ENCODE measurements at places on chromosomes 2 and 18.
A peak's percentile ranks its signal among the peaks of the same experiment; 100 is the strongest.

DNA sequence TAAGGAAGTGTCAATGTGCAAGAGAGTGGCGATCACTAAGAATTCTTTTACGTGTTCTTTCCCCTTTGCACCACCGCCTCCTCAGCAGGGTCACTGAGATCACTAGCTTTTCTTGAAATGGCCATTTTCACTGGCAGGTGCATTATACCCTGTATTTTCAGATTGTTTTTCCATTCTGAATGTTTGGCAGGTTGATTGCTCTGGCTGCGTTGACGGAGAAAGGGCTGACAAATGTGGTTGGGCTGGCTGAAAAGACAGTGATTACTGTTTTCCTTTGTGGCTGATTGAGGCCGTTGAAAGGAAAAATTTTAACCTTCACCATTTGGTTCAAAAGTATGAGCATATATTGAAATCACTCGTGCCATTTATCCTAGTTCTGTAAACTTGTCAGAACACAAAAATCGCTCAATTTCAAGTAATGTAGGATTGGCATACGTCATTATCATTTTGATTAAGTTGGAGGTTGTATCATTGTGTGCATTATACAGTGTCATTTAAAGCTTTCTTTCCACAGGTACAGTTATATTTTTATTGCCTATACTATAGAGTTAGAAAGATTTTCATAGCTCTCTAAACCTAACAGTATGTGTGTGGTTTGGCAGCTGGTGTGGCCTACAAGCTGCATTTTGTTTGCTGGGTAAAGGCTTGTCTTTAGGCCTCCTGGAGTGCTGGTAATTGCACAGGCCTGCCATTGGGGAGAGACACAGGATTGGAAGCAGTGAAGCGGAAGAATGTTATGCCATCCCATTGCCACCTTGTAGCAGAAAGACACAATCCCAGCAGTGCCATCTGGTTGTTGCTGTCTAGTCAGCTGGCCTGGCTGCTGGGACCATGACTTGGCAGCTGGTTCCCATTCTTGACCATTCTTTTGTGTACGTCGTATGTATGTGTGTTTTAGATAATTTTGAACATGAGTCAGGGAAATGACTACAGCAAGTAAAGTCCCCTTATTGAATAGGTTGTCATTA, 36.7 kb downstream of the DYNC1I2 start:
- DNase-seq: peak; percentile 82

DNA sequence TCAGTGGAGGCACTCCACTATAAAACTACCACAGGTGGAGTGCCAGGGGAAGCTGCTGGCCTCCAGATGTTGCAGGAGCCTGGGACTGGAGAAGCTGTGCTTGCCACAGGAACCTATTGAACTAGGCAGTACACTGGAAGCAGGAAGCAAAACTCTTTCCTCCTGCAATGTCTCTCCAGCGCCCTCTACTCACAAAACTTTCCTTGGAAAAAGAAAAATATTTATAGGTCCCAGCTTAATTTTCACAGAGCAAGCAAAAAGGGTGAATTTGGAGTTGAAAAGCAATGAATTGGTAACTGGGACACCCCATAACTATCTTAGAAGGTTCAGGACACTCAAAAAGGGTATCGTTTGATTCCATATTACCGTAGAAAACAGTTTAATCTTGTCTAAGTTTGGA, 33.2 kb upstream of the REEP1 start:
- no peak for DNase-seq

GRCh38 chr2:27832396-27832795, 57.8 kb downstream of the RBKS start:
- no peak for DNase-seq

GRCh38 chr2:136060416-136060815, 57.5 kb downstream of the CXCR4 start:
- no peak for DNase-seq

GRCh38 chr2:151357359-151357758, at the start of gene TNFAIP6:
TNFAIP6 (plus strand) TSS chr2:151357592; CDS start chr2:151357667, 75 bp downstream.
- no peak for DNase-seq

GRCh38 chr2:203484266-203485112, 50.6 kb downstream of the RAPH1 start:
- DNase-seq: no peak

DNA sequence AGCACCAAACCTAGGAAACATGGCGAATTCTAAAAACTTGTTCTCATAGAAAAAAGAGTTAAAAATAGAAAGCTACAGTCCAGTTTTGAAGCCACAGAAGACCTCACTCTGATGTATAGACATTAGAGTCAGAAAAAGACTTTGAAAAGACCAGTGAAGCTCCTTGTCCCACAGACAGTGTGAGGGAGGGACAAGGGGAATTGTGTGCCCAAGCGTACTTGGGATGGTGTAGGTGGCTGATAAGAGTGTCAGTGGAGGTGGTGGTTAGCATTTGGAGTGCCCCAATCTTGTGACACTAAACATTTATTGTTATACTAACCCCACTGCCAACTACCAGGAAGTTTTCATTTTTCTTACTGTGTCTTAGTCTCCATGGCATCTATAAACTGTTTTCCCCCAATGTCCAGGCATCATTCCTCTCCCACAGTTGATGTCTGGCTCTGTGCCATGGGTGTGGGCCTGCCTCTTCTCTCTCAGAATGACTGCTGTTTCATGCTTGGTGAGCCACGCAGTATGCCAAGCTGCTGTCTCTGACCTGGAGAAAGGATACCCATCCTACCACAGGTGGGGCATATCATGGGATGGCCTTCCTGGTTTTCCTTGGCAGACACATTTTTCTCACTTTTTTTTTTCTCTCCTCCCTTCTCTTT, 161.4 kb downstream of the RPIA start:
- DNase-seq: no peak

DNA sequence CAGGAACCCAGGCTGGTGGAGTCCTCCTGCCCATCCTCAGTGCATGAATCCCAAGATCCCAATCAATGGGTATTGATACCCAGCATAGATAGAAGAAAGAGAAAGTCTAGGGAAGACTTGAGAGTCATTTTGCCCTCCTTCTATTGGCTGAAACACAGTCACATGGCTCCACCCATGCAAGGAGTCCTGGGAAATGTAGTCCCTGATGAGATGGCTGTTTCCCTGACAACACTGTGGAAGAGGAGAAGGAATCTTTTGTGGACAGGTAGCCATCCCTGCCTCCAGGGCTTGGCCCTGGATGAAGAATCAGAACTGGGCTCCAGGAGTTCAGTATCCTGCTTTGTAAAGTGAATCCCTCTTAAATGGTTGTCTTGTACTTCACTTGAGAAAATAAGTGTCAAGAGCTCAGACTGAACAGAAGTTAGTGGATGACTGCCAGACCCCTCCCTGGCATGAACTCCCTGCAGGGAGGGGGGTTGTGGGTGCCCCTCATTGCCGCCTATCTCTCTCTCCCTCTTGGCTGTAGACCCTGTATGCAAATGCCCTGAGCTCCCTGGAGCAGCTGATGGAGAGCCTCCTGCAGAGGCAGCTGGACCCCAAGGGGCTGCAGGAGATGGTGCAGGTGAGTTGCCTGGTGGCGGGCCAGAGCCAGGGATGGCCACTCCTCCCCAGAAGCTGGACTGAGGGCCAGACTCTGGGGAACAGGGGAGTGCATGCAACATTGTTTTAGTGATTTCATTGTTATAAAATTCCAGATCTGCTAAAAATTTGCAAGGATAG, 36.1 kb downstream of the MROH2A start:
- DNase-seq: no peak

DNA sequence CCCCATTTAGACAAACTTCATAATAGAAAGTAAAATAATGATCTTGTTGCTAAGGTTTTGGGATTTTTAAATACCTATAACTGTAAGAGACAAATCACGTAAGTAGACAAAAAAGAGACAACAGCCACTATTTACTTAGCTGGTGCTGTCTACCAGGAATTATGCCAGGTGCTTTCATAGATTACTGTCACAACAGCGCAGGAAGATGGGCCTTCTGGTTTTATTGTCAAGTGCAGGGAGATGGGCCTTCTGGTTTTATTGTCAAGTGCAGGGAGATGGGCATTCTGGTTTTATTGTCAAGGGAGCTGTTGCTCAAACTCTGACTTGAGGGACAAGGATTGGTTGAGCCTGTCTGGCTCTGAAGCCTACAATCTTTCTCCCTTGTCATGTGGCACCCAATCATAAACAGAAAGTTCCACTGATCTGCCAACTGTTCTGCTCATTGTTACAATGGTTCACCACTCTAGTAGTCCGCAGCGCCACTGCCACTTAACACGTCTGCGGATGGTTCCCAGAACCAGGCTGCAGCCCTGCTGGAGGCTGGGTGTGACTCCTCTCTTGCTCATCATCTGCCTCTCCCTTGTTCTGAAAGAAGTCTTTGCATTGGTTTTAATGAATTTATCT, 95.0 kb downstream of the RNF144A start:
- peak; percentile 20 for DNase-seq

DNA sequence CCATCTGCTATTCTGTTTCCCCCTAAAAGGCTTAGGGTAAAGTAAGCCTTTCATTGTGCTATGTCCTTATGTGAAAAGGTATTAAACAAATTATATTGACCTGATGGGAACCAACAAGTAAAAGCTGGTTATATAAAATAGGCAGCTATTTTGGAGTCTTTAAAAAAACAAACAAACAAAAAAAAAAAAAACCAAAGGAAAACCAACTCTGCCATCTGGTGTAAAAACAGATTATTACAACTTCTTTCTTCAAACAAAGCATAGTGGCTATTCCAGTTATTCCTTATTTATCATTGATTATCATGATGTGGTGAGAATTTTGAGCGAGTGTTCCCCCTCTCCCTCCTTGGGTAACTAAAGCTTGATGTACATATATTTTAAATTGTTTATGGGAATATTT, 122.3 kb upstream of the FHL2 start:
- no peak for DNase-seq

DNA sequence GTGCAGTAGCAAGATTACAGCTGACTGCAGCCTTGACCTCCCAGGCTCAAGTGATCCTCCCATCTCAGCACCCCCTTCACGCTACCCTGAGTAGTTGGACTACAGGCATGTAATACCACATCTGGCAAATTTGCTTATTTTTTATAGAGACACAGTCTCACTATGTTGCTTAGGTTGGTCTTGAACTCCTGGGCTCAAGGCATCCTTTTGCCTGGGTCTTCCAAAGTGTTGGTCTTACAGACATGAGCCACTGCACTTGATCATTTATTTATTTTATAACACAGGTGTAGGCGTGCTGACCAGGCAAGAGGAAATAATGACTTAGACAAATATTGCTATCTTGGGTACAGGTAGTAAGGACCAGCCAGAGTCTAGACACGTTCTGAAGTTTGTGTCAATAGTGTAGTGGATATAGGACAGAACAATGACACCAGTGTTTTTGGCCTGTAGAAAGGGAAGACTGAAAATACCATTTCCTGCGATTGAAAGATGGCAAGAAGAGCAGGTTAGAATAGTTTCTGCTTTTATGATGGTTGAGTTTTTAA, 71.0 kb upstream of the THUMPD2 start:
- no peak for DNase-seq

DNA sequence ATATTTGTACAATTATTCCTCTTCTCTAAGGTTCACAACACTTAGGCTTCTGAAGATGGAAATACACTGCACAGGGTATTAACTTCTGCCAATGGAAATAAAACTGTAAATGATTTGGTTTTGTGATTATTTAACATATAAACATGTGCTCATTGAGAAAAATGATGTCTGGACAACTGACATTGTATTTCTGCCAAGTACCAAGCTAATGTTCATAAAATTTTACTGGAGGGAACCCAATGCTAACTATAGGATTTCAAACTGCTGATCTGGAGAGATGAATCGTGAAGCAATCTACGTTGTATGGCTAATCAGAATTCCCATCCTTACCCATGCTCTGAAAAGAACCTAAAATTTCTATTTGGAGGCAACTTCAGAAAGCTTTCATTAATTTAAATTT, 279.7 kb downstream of the NRXN1 start:
- DNase-seq: no peak

DNA sequence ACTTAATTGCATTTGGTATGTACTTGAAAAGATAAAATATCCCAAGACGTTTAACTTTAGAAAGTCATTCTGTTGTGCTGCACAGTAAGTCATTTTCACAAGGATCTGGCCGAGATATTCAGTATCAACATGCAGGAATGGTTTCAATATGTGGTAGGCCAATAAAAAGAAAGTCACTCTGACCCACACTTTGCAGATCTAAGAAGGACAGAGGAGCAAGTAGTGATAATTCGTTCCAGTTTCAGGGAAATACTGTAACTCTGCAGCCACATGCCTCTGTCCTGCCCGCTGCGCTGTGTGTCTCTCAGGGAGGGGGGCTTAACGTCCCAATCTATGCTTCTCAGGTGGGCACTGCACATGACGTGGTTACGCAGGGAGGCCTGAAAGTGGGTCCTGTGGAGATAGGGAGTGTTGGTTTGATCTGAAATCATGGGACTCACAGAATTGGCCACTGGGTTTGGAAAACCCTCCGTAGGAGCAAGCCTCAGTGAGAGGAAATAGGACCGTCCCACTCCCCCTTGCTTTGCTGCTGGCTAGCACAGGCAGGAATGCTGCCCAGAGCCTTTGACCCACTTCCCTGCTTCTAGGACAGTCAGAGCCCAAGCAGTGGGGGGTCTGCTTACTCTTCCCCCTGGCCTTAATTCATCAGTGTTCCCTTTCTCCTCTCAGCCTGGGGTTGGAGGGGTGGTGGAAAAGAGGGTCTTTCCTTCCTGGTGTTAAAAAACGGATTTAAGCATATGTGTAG, 314.7 kb upstream of the SPRED2 start:
- DNase-seq: no peak

DNA sequence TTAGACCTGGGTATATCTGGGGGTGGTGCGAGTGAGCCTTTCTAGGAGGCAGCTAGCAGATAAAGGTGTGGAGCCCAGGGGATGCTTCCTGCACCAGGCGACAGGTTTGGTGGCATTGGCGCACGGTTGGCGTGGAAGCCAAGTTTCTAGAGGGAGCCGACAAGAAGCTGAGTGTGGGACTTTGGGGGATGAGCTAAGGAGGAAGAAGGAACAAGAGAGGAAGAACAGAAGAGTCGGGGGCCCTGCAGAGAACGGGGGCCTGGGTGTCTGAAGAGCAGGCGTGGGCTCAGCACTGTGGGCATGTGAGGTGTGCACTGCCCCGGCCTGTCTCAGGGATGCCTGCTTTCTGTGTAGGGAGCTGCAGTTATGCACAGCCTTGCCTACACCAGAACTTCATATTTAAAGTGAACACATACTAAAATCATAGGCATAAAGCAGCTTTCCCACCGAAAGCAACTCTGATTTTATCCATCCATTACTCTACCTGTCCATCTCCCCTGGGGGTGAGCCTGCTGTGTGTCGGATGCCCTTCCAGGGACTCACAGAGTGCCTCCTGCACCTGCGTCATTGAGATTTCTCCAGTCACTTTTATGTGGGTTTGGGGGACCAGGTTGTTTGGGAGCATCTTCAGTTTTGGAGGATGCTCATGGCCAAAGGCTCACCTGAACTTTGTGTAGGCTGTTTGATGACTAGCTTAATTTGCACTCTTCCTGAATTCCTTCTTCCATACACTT, 149.7 kb downstream of the LDLRAD4 start:
- DNase-seq: no peak

- no peak for DNase-seq
Observed at GRCh38 chr2:146241023-146241422, 1603.8 kb upstream of the ACVR2A start.

DNA sequence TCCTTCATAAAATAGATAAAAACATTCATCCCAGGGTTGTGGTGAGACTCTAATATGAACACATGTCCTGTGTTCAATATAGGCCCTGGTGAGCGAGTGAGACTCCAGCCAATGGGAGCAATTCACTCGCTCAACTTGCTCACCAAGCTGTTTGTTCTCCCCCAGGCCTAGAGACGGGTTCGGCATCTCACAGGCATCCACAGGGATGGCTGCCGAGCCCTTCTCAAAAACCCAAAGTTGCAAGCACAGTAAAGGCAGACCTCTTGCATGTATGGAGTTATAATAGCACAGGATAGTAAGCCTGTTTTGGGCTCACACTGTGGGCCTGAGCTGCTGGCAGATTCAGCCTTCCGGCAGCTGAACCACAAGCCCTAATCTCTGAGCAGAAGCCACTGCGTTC, 15.7 kb downstream of the PARD6G start:
- DNase-seq: no peak

All from NCI-H774 (cell line).